Cortex of kidney (tissue), 1 donor: ENCODE measurements at places on chromosomes 11 and 22.

GRCh38 chr11:11496879-11497278, 124.9 kb downstream of the GALNT18 start:
- DNase-seq, result no peak

DNA sequence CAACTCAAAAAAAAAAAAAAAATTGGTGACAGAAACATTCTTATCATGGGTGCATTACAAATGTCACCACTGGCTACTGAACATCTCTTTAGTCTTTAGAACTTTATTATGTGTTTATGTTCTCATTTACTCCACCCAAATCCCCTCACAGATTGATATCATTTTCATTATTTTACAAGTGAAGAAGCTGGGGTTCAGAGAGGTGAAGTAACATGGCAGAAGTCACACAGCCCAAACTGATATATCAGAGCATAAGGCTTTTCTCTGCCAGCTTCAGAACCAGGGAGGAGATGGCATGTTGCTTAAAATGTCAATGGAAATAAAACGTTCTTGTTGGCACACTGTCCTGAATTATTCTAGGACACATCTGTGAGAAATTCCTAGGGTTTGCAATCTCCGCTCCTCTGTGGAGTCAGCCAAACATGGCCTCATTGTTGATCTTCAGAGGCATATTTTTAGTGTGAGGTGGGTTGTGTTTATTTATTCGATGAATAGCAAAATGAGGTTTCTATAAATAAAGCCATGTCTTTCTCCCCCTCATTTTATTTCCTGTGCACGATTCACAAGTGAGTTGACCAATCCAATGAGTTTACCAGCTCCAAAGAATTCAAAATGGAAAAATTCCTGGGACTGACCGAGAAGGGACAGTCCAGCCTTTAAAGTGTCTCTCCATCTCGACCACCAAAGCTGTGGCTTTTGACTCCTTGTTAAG, 72.9 kb upstream of the ANO1 start:
- DNase-seq, result no peak

DNA sequence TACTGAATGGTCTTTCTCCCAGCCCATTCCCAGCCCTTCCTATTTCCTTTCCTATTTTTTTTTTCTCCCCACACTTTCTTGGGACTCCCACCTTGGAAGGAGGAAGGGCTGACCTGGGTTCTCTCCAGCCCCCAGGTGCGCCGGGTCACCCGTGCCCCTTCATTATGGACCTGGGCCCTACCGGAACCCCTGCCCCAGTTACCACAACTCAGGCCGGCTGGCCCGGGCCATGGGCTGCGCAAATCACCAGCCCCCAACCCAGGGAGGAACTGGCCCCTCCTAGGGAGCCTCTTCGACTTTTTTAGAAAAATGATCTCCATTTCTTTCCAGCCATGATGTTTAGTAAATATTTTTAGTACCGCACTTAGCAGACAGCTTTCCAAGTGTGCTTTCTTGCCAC, 62.2 kb downstream of the MORC2 start:
- no peak for DNase-seq

GRCh38 chr11:63738720-63739360, 29.7 kb downstream of the ZFTA start:
- no peak for DNase-seq

DNA sequence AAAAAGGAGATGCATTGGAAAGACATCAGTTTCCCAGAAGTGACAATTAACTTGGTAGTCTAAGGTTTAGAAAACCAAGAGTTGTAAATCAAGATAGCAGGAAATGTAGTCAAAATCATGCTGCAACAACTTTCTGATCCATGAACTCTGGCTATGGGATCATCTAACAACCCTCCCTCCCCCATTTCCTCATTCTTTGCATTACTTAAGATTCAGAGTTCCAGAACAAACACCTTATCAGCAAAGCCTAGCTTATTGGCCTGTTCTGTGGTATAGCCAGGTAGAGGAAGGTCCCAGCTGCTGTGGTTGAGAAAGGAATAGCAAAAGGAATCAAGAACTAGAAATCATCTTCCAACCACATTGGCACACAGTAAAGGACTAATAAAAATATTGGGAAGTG, 651.1 kb downstream of the METTL15 start:
- no peak for DNase-seq

GRCh38 chr22:18077087-18077638, 627 bp upstream of the PEX26 start:
- no peak for DNase-seq

GRCh38 chr11:127412722-127413380, 412.3 kb upstream of the KIRREL3 start:
- no peak for DNase-seq

- no peak for DNase-seq
Observed at GRCh38 chr11:69582756-69583467, 58.0 kb upstream of the CCND1 start.

- DNase-seq, result no peak
Observed at GRCh38 chr11:60919320-60919719, 4.9 kb upstream of the TMEM132A start.

GRCh38 chr11:78961247-78961646, 386.6 kb upstream of the NARS2 start:
- DNase-seq, result no peak
